ENCODE measurements at places on chromosomes 4 and X.

DNA sequence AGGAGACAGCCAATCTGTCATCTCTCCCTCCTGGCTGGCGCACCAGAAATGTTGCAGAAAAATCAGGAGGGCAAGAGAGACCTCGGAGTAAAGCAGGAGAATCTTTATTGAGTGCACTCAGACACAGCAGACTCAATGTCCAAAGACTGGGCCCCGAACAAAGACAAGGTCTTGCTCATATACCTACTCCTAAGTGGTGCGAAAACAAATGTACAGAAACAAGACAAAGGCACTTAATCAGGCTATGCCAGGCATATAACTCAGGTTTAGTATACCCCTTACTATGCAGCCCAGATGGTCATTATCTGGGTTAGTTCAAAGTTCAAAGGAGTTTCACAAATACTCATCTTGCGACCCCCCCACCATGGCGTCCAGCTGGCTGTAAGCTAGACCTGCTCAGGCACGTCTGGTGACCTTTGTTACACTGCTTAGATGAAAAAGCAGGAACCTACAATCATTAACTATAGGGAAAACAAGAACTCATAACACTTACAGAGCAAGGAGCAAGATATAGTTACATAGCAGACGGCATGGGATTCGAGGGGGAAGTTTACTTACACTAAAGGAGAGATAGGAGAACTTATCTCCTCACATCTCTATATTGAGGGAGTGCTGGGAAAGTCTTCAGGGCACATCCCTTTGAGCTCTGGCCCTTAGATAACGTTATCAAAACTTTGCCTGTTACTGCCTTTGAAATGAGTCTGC is 27.5 kb downstream of the SULT1E1 start:
- DNase-seq = no peak

GRCh38 chrX:679291-679979 is 48.8 kb downstream of the SHOX start:
- no peak for DNase-seq

- no peak for DNase-seq
Measured at GRCh38 chr4:57043347-57044251, 64.9 kb downstream of the POLR2B start.

DNA sequence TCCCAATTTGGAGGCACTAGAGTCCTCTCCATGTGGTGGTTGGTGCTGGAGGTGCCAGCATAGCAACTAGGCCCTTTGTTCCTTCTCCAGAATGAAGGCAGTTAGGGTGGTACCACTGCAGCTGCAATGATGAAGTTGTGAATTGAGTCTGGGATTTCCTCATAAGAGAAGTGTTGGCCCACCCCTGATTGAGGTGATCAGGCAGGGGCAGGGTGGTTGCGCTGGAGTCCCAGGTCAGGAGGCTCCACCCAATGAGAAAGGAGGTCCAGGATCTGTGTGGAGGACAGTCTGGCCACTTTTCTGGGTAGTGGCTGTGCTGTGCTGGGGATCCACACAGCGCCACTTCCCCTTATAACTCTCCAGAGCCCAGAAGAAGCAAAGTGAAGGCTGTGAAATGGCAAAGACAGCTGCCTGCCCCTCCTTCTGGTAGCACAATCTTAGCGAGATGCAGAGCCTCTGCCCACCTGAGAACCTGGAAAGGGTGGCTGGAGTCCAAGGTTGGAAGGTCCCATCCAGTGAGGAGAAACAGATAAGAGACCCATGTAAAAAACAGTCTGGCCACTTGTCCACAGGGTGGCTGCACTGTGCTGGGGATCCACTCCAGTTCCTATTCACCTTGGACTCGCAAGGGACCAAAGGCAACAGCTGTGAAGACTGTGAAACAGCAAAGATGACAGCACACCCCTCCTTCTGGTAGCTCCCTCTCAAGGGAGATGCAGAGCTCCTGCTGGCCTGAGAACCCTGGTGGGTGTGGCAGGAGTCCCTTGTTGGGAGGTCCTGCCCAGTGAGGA is 124.6 kb downstream of the RRAGB start:
- no peak for DNase-seq

GRCh38 chrX:106284431-106285025 is 116.4 kb downstream of the PWWP3B start:
- no peak for DNase-seq

- no peak for DNase-seq
Measured at GRCh38 chr4:51895158-51895557, 52.2 kb downstream of the DCUN1D4 start.

Data from activated CD4-positive, alpha-beta T cell treated with anti-CD3 and anti-CD28 coated beads for 1 hour (primary cell).